ENCODE measurements at places on chromosomes 1 and 21.
A peak's percentile ranks its signal among the peaks of the same experiment; 100 is the strongest.

- DNase-seq: no peak
Observed at GRCh38 chr1:181849071-181849470, 212.4 kb downstream of the ZNF648 start.

GRCh38 chr21:45169001-45169400 lies 94.6 kb downstream of the ADARB1 start:
- DNase-seq: no peak

- no peak for DNase-seq
Observed at GRCh38 chr1:109492779-109493178, 1.1 kb upstream of the CYB561D1 start.

- no peak for DNase-seq
Observed at GRCh38 chr1:40802078-40802741, 18.6 kb downstream of the KCNQ4 start.

DNA sequence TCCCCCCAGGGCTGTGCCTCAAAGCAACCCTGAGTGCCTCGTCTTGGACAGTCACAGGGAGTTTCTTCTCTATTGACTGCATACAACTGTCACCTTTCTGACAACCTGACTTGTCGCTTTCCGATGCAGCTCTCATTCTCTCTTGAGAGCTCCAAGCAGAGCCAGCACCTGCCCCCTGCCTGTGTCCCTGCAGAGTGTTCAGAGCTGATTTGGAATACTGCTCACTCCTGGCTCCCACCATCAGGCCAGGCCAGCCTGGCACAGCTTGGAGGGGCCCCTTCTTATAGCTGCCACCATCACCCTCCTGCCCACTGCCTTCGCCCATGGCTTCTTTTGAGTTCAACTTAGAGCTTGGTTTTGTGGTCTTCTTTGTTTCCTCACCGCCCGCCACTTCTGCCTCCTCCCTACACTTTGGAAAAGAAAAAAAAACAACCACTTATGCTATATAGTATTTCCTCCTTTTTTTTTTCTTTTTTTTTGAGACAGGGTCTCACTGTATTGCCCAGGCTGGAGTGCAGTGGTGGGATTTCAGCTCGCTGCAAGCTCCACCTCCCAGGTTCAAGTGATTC lies 12.3 kb downstream of the NCF2 start:
- no peak for DNase-seq

GRCh38 chr1:43668956-43669355 lies 19.0 kb downstream of the KDM4A start:
- DNase-seq: no peak

DNA sequence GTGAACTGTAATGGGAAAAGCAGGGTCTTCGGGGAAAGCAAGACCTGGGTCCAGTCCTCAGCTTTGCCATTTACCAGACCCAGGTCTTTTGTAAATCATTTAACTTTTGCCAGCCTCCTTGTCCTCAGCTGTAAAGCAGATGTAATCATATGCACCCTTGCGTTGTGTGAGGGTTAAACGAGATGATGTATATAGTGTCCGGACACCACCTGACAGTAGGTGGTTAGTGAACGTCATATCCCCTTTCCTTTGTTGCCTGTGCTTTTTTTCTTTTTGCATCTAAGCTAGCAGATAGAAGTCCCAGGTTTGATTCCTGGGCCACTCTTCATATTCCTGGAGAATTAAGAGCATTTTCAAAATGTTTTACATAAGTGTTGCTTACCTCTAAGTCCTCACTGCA lies 28.5 kb downstream of the IL12RB2 start:
- DNase-seq: no peak

GRCh38 chr1:94036730-94037129 lies 84.2 kb downstream of the ABCA4 start:
- DNase-seq: no peak

- DNase-seq: no peak
Observed at GRCh38 chr1:78787544-78787943, 137.9 kb downstream of the IFI44 start.

DNA sequence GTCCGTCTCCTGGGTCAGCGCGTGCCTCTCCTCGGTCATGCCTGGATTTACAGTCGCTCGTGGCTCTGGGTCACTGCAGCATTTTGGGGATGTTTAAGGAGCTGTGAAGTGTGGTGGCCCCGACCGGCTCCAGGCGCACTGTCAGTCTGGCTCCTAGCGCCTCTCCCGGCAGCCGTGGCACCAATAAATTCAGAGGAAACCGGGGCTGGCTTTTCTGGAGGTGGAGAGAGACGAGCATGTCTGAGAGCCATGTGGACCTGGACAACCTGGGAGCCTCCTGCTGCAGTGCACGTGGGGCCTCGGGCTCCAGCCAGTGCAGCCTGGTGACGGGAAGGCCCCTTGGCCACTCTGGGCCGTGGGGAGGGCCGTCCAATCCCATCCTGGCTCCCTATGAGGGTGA lies 17.1 kb downstream of the PLCH2 start:
- no peak for DNase-seq

GRCh38 chr1:114102136-114102535 lies 51.5 kb downstream of the SYT6 start:
- DNase-seq: no peak

GRCh38 chr1:229001467-229002011 lies 266.3 kb downstream of the RHOU start:
- DNase-seq: no peak

GRCh38 chr1:62227496-62227895 lies 32.8 kb downstream of the L1TD1 start:
- DNase-seq: no peak

GRCh38 chr1:241217516-241217915 lies 139.5 kb downstream of the RGS7 start:
- DNase-seq: no peak

DNA sequence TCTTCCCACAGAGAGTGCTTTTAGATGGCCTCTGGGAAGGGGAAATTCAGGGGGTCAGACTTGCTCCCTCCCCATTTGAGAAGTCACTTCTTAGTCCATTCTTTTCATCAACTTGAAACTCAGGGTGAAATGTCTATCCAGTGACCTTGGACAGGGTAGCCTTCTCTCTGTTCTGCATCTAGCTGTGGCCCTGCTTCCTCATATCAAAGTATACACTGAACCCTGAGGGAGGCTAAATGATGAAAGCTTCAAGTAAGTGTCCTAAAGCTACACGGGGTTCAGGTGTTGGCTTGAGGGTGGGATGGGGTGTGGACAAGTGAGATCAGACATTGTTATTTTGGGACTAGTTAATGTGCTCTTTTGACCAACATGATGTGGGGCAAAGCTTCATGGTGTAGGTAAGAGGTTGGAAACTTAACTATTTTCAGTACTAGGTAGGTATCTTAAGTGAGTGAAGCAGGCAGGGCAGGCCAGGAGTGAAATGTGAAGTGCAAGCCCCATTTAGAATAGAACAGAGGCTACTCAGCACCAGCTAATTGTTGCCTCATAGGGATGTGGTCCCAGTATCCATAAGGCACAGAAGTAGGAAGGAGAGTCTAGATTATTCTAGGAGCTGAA lies 41.0 kb downstream of the SLAMF6 start:
- DNase-seq: no peak

DNA sequence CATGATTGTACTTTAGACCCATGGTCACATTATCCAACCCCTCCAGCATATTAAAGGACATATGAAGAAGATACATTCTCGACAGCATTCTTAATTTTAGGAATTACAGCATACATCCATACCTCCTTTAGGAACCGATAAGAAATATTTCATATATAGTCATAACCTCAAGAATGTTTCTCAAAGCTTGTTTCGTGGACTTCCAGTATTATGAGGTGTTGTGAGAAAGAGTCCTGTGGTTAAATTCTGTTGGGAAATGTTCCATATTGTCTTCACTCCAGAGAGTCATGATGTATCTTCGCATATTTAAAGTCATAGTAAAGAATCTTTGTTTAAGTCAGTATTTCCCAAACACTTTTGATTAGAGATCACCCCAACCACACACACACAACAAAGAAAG lies 321.0 kb upstream of the SNX7 start:
- DNase-seq: no peak

DNA sequence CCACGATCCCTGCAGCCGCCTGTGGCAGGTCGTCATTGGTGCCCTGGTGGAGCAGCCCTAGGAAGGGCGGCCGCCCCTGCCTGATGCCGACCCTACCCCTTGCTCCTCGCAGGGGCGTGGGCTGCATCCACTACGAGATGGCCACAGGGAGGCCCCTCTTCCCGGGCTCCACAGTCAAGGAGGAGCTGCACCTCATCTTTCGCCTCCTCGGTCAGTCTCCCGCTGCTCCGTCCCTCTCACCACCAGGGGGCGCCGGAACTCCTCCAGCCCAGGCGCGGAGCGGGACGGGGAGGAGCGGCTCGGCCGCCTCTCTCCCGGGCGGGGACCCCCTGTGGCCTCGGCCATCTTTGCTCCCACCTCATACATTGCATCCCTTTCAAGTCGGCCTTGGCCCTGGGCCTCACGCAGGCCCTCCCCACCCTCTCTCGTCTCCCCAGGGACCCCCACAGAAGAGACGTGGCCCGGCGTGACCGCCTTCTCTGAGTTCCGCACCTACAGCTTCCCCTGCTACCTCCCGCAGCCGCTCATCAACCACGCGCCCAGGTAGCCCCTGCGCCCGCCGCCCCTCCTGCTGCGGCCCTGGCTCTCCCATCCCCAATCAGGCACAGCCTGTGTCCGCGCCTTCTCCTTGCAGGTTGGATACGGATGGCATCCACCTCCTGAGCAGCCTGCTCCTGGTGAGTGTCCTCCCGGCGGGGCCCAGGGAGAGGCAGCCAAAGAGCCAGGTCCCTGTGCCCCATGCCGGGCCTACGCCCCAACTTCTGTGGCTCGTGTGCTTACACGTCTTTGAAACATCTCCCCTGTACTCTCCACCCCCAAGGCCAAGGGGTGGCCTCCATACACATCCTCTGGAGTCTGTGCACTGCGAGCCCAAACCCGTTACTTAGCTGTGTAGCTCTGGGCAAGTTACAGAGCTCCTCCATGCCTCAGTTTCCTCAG lies 24.7 kb downstream of the CDK18 start:
- DNase-seq: peak; percentile 11

GRCh38 chr1:205255941-205256780 lies 28.4 kb downstream of the TMCC2 start:
- DNase-seq: peak; percentile 64

DNA sequence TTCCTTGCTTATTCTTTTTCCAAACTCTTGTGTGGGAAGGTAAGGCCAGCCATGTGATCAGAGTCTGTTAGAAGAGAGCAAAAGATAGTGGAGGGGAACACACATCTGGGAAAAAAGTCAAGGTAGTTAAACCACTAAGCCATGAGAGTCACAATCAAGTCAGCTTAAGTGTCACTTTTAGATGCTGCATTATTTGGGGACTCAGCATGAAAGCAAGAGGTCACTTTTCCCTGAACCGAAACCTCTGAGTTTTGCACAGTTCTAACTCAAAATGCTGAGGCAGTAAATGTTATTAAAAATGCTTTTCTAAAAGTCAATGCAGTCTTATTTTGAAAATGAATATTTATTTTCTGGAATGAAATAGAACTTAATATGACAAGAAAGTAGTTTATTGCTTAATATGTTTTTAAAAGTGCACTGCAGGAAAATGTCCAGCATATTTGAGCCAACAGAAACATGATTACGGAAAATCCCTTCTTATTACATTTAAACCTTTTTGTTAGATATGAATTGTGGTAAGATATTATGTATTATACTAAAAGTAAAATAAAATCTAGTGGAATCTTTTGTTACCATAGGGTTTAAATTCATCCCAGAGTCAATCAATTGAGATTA lies 69.3 kb downstream of the RBM11 start:
- DNase-seq: no peak

GRCh38 chr1:184940226-184940625 lies 34.1 kb downstream of the NIBAN1 start:
- no peak for DNase-seq

DNA sequence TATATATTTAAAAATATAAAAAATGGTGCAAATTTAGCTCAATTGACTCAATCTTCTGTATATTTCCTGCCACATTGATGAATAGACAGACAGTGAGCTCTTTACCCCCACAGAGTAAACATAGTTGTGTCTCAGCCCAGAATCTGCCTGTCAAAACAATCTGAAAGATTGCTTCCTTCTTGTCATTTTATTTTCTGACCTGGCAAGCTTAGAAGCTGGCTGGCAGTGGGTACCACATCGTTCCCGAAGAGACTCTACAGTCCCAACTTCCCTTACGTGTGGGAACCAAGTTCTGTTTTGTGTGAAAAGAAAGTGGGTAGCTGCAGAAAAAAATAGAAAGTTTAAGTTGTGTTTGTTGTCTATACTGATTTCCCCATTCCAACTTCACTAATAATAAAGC lies 629.3 kb upstream of the NEGR1 start:
- no peak for DNase-seq

- no peak for DNase-seq
Observed at GRCh38 chr1:46457178-46457577, 32.5 kb upstream of the DMBX1 start.

DNA sequence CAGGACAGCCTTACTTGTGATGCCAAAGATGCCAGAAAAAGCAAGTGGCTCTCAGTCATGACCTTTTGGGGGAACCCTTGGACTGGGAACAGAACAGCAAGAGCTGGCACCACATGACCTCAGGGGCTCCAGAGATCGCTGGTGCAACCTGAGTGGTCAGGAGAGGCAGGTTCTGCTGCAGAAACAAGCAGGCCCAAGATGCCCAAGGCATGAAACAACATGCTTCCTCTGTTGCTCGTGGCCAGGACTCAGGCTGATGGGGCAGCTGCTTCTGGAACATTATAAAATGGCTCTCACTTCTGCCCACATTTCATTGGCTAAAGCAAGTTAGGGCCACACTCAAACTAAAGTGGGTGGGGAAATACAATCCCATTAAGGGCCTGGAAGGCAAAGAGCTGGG lies 17.7 kb upstream of the CLSTN1 start:
- DNase-seq: no peak

GRCh38 chr1:231147896-231148295 lies 14.0 kb upstream of the TRIM67 start:
- DNase-seq: no peak

GRCh38 chr21:45571641-45572040 lies 29.4 kb upstream of the SLC19A1 start:
- no peak for DNase-seq
